ENCODE measurements at places on chromosomes 6 and 20.

DNA sequence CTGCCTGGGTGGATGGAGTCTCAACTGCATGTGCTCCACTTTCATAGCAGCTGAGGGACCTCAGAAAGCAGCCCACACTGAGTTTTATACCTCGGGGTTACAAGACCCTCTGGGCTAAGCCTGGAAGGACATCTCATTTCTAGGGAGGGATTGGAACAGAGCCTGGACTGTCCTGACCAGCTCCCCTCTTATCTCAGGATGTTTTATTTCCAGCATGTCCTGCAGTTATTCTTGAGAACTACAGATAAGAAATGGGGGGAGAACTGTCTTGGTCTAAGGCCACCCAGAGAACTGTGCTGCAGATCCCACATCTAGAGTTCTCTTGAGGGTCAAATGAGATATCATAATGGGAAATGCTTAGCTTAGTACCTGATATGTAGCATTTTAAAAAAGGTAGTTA lies 97.3 kb upstream of the CHD6 start:
- DNase-seq = no peak

GRCh38 chr20:16028923-16029322 lies 544.3 kb downstream of the KIF16B start:
- no peak for DNase-seq

DNA sequence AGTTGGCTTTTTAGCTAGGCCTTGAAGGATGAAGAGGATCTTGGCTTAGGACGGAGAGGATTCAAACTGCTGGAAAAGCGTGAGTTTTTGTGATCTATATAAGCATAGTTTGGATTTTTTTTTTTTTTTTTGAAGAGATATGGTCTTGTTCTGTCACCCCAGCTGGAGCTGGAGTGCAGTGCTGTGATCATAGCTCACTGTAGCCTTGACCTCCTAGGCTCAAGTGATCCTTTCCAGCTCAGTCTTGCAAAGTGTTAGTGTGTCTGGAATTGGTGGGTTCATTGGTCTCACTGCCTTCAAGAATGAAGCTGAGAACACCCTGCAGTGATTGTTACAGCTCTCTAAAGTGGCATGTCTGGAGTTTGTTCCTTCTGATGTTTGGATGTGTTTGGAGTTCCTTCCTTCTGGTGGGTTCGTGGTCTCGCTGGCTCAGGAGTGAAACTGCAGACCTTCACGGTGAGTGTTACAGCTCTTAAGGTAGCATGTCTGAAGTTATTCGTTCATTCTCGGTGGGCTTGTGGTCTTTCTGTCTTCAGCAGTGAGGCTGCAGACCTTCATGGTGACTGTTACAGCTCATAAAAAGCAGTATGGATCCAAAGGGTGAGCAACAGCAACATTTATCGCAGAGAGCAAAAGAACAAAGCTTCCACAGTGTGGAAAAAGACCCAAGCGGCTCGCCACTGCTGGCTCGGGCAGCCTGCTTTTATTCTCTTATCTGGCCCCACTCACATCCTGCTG lies 37.5 kb upstream of the NUP153 start:
- no peak for DNase-seq

DNA sequence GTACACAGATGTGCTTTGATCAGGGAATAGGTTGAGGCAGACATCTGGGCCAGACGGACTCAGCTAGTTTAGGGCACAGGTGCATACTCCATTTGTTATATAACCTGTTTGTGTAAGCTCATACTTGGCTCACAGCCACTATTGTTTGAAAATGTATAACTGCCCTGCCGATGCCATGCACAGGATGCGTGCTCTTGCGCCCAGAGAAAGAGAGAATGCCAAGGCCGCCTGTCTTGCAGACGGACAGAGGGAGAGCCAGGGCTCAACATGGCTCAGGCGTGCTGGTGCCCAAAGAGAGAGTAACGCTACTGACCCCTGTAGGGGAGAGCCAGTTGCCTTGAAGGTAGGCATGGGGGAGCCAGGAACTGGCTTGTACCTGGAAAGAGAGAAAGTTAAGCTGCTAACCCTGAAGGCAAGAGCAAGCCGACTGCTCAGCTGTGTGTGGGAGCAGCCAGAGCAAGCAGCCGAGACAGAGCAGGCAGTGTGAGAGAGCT lies 57.7 kb downstream of the FAM229B start:
- no peak for DNase-seq

DNA sequence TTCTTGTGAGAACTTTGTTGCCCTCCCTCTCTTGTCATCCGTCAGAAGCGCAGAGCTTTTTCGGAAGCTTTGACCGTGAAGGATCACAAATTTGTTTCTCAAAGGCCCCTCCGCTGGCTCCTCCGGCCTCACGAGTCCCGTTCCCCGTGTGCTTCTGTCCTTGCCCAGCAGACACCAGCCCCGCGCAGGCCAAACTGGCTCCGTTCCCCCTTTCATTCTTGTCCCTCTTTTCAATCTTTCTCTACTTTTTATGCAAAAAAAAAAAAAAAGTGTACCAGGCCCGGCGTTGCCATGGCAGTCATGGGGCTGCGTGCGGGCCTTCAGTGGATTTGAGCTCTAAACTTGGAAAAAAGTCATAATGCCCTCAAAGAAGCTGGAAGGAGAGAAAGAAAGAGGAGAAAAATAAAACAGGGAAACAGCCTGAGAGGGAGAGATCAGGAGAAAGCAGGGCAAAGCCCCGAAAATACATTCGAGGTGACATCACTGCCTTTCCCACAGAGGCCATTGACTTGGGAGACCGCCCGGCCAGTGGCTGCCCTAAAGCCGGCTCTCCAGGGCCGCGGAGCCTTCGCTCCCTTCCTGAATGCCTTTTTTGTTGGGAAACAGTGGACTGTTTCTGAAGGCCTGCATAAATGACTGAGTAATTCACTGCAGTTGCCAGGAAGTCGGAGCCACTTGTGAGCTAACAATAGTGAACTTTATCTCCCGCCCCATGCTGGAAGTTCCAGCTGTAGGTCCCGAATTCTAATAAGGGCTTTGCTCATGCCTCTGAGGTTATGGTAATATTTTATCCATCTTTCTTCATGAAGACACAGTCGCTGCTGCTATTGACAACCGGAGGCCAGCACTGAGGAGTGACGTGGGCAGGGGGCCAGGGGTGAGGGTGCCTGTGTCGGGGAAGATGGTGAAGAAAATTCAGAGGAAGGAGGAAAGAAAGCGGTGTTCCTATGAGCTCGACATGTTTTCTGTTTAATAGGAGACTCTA lies 670.9 kb downstream of the QKI start:
- no peak for DNase-seq

DNA sequence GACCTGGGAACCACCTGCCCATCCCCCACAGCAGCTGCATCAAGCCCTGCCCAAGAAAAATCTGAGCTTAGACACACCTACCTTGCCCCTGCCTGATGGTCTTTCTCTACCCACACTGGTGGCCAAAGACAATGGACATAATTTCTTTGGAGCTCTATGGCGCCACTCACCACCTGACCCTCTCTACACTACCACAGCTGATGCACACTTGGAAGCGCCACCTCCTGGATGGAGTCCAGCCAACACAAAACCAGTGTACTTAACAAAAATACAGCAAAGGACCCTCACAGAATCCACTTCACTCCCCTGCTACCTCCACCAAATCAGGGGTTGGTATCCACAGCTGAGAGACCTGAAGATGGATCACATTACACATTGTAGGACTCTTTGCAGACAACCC lies 39.7 kb upstream of the CLVS2 start:
- DNase-seq = no peak

DNA sequence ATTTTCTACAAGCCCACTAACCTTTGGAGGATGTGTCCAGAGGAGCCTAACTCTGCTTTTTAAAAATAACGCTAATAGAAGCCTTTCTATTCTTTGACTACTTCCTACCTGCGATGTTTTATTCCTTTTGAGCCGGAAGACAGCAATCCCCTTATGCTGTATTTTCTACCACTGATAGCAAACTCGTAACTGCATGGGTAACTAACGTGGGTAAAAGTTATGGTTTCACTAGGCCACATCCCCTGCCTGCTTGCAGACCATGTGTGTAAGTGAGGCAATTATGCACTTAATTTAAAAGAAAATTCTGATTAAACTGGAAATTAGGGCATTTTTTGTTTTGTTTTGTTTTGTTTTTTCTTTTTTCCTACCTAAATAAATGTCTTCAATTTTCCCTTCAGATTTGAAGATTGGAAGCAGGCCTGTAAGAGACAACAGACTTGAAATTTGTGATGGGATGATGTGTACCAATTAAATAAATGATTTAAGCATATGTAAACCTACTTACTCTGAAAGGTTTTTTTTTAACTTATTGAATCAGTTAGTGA lies 931 bp downstream of the UFL1 start:
- DNase-seq = no peak

GRCh38 chr6:75619230-75619899 lies 17.7 kb downstream of the SENP6 start:
- no peak for DNase-seq

DNA sequence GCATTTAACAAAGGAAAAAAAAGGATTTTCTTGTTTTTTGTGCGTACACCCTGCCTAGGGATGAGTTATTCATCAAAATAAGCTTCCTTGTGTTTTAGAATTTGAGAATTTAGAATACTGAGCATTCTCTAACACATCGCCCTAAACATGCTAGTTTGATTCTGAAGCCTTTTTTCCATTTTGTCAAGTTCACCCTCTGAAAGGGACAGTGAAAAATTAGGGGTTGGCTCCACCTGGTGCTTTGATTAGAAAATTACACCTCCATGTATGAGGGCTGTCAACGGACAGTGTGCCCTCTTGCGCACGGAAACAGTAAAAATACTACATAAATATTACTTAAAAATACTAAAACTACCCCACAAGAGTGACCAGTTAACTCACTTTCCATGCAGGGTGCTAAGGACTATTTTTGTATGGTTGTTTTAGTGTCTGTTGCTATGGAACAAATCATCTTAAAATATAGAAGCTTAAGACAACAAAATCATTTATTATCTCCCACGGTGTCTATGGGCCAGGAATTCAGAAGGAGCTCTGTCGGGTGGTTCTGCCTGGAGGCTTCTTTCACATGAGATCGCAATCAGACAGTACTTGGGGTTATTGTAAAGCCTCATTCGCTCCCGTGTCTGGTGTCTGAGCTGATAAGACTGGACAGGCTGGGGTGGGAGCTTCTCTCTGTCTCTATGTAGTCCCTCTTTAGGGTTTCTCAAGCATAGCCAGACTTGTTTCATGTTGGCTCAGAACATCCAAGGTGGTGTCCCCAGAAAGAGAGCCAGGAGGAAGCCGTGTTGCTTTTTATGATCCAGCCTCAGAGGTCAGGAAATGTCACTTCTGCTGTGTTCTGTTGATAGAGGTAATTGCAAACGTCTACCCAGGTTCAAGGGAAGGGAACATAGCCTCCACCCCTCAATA lies 41.1 kb upstream of the TMEM170B start:
- peak; percentile 41 for DNase-seq

DNA sequence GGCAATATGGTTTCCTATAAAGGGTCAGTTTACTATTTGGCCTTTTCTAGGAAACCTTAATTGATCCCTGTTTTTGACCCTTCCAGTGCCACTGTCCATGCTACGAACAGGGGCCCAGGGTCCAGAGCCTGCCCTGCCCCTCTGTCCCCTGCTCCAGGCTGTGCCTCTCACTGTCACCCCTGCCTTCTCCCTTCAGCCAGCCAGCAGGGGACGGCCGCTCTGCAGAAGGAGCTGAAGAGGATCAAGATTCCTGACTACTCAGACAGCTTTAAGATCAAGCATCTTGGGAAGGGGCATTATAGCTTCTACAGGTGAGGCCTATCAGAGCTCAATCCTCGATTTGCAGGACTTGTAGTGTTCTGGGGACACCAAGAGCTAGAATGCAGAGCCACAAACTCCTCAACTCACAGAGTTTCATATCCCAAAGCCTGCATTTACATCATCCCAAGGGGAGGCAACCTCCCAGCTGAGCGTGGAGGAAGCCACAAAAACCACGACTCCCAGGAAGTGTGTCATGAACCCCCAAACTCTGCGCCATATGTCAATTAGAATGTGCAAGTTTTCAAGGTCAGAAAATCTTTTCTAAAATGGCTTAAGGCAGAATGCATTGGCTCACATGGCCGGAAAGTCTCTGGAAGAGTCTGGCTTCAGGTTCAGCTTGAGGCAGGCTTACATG lies 3.6 kb downstream of the BPI start:
- no peak for DNase-seq

- no peak for DNase-seq
Observed at GRCh38 chr6:135627092-135627715, 129.7 kb upstream of the AHI1 start.

DNA sequence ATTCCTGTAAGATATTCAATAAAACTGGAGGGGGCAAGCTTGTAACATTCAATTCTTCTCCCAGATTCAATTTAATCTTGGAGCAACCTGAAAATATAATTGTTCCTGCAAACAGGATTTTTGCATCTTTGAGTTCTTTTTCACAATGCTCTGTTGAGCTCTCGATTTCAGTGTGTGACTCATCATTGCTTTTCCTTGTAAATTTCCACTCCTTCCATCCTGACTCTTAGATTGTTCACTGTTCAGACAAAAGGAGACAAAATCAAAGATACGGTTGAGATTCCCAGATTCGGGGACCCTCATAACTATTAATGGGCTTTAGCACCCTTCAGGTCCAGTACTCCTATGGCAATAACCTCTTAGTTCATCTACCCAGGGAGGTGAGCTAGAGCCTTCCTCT lies 571.9 kb upstream of the CHD6 start:
- no peak for DNase-seq

DNA sequence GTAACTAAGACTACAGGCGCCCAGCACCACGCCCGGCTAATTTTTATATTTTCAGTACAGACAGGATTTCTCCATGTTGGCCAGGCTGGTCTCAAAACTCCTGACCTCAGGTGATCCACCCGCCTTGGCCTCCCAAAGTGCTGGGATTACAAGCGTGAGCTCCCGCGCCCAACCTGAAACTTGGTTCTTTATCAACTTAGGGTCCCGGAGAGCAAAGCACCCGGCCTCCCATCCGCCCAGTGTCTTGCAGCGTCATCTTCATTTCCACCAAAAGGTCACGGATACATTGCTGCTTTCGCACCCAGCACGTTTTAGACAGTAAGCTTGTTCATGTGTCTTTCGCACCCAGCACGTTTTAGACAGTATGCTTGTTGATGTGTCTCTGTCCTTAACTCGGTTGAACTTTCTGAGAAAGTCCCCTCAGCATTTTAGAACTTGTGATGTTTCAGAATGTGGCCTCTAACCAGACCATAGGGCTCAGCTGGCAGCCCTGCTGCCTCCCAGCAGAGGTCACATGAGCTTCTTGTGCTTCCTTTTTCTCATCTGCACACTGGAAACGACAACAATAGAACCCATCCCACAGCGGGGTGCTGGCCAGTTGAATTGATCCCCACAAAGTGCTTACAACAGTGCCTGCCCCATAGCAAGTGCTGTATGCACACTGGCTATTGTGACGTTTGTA lies 48.8 kb downstream of the PRR18 start:
- DNase-seq = no peak

GRCh38 chr6:131182991-131183425 lies 47.7 kb downstream of the AKAP7 start:
- DNase-seq = no peak

- DNase-seq = no peak
Observed at GRCh38 chr6:139165324-139165723, 30.4 kb downstream of the HECA start.

GRCh38 chr20:47843886-47844567 lies 58.7 kb upstream of the SULF2 start:
- no peak for DNase-seq

GRCh38 chr20:50085481-50086365 lies 27.2 kb downstream of the UBE2V1 start:
- DNase-seq = no peak

- DNase-seq = no peak
Observed at GRCh38 chr20:5557123-5557522, 193.1 kb upstream of the SHLD1 start.

Measured in activated CD8-positive, alpha-beta memory T cell treated with anti-CD3 and anti-CD28 coated beads for 4 hours (primary cell).